ENCODE measurements at places on chromosomes 1 and 21.

- DNase-seq, result no peak
These were observed 609 bp upstream of the ATF3 start for GRCh38 chr1:212607913-212608391.

DNA sequence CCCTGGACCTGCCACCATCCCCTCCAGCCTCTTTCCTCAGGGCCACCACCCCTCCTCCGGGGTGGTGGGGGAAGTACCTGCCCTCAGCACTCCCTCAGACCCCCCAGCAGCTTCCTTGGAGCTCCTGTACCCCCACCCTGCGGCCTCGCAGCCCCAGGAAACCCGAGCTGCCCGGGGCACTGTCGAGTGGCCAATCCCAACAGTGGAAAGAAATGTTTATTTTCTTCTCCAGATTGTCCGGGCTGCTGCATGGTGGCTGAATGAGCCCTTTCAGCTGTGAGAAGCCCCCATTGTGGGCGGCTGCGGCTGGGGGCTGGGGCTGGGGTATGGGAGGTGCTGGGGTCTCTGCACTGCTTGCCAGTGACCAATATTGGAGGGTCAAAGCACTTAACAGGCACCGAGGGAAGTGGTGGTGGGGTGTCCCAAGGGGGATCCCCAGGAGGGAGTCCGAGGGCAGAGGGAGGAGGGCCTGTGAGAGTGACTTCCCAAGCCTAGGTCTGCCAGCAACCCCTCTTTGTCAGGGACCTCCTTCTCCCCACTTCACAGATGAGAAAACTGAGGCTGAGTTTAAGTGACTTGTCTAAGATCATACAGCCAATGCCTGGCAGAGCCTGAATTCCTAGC lies 25.2 kb downstream of the RUNX3 start:
- no peak for DNase-seq

DNA sequence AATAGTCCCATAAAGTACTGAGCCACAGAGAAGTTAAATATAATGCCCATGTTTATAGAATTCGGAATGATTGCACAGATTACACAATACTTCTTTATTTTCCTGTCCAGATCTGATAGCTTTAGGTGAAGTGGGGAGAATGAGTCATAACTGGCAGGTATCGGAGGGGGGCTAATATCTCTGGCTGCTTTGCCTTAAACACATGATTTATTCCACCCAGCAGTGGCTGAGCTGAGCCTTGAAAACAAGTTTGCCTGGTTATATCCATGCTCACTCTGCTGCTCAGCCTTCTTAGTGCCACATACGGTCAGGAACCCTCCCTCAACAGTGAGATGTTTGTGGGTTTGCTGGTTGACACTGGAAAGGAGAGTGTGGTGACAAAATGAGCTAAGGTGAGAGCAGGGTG lies 119.7 kb upstream of the ZNF648 start:
- no peak for DNase-seq

- no peak for DNase-seq
These were observed 367.9 kb upstream of the DUSP10 start for GRCh38 chr1:222109836-222110235.

DNA sequence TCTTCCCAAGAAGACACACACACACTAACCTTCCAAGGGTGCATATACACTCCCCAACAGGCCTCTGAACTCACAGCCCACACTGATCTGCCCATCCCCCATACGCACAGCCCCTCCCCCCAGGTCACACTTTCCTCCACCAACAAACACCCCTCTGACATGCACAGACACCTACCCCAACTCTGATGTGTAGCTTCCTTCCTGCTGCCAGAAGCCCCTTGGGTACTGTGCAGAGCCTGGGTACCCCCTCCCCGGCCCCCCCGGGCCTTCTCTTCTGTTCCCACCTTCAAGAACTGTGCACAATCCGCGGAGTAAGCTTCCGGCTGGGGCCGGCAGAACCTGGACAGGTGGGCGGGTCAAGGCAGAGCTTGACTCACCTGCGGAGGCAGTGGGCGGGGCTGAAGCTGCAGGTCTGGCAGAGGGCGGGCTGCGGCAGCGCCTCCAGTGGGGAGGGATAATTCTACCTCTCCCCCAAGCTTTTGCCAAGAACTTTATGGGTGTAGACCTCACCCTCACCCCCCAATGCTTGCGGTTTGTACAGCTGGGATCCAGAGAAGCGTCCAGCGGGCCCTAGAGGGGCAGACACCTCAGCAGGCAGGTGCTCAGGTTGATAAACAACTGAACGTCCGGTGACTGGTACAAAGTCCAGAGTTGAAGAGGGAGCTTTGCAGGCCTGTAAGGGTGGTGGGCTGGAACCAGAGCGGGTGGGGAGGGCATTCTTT lies at the start of gene C1orf210:
C1orf210 (minus strand) TSS at position 313 of the 722 bp plus-strand sequence. CDS start 2,311 bp downstream, outside the sequence.
- no peak for DNase-seq

GRCh38 chr1:65440915-65441314 lies 20.4 kb downstream of the LEPR start:
- no peak for DNase-seq

GRCh38 chr1:245752561-245752960 lies 597.8 kb downstream of the KIF26B start:
- no peak for DNase-seq

DNA sequence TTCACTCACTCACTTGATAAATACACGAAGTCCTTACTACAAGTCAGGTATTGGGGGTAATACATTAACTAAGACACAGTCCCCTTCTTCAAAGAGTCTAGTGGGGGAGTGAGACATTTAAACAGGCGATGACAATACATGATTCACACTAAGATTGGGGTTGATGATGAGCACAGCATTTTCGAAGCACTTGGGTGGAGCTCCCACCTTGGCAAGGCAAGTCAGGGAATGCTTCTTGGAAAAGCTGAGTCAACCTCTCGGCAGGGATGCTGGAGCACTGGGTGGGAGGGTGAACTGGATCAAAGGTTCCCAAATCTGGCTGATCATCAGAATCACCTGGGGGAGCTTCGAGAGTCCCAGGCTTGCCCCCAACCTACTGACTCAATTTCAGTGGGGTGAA lies 57.9 kb upstream of the ENAH start:
- DNase-seq, result no peak

DNA sequence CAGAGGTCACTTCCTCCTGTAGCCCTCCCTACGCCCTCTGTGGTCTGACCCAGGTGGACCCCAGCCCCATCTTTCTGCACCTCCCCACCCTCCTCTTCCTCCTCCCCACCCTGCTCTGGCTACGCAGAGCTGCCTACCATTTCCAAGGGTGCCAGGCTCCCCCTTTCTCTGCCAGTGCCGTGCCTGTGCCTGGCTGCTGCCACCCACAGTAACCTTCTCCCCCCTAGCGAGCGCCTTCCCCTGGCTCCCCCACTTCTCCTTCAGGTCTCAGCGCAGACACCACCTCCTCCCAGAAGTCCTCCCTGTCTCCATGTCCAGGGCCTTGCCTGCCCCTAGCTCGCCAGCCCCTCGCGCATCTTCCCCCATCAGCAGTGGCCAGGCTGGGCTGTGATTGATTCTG lies 471.5 kb downstream of the PTPRU start:
- no peak for DNase-seq

GRCh38 chr1:225435487-225435886 lies 7.6 kb upstream of the LBR start:
- no peak for DNase-seq

GRCh38 chr1:160746836-160747500 lies 7.9 kb downstream of the SLAMF7 start:
- no peak for DNase-seq

- DNase-seq, result no peak
These were observed 6.6 kb downstream of the IFFO2 start for GRCh38 chr1:18949686-18950400.

DNA sequence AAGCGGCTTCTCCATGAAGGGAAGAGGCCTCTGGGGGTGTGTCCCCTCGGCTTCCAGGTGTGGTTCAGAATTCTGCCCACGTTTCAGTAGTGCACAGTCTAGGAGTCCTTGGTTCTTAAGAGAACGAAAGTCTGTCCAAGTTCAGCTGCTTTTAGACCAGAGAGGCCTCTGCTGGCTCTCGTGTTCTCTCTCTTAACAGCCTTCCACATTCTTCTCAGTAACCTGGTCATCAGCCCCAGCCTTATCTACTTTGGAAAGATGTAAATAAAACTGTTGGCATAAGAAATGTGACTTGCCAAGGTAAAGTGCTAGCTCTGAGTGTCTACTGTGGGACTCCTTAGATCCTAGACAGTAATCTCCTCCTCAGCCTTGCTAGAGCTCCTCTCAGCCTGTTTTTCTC lies 15.3 kb upstream of the STUM start:
- DNase-seq, result no peak

DNA sequence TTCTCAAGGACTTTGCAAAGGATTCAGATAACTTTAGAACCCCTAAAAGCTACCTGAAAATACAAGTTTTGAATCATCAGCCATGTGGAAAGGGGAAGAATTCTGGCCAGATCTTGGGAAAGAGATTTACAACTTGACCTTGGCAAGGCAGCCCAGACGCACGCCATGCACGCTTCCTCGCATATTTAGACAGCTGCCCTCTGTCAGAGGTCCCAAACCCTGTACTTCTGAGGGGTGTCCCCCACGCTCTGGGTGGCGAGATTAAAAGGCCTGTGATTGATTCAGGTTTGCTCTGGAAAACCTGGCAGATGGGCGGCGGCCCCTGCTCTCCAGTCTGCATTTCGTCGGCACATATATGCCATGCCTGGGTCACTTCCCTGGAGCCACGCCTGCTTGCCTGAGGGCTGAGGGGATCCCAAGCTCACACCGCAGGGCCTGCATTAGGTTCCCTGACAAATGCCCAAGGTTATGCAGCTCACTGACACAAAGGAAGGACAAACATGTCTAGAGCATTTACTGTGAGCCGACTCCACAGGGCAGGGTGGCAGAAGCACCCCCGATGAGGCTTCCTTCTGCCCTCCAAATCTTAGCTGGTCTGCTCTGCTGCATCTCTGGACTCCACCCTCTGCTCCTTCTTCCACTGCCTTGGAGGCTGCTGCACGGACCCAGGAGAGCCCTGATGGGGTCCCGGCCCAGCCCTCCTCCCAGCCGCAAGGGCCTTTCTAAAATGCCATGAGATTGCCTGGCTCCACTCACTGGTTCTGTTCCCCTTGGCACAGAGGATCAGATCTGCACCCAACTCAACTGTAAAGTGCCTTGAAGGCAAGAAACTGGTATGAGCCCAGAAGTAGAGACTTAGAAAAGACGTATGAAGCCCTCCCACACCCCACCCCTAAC lies 103.9 kb downstream of the BCAR3 start:
- no peak for DNase-seq

- DNase-seq, result no peak
These were observed 24.6 kb downstream of the PODN start for GRCh38 chr1:53086491-53087070.

DNA sequence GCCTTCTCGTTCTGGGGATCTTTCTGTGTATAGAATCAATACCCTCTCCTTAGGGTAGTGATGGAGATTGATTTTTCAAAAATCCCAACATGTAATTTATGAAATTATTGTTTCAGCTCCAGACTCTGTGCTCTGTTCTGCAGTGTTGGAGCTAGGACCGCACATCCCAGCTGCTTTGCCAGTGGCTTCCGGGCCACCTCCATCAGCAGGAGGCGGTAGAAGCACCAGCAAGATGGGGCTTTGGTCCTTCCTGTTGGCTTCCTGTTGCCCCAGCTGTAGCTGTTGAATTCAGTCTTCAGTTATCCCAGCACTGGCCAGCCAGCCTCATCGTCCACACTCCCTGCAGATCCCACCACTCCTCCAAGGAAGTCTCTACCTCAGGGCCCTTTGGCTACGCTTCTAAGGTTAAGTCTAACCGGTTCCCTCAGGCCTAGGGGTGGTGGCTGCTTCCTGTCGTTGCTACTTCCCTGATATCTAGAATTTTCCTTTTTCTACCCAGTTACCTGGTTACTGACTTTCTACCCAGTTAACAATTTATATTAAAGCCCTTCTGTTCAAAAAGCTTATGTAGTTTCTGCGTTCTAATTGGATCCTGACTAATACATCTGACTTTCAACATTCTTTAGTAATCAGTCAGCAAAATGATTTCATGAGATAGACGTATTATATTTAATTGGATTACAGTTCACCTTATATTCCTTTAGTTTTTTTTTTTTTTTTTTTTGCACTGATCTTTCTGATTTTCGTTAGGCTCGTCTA lies 24.6 kb downstream of the GALNT2 start:
- no peak for DNase-seq

DNA sequence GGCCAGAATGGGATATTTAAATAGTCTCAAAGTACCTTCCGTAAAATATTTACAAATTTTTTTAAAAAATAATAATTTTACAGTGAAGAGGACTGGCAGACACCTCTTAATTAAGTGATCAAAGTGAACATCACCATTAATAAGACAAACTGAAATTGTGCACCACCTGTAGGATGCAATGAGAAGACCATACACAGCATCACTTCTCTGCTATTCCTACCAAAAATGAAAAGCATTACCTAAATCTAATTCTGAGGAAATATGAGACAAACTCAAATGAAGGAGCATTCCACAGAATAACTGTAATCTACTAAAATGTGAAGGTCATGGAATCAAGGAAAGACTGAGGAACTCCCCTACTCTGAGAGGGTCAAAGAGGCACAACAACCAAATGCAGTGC lies 68.2 kb upstream of the PRDX6 start:
- no peak for DNase-seq

DNA sequence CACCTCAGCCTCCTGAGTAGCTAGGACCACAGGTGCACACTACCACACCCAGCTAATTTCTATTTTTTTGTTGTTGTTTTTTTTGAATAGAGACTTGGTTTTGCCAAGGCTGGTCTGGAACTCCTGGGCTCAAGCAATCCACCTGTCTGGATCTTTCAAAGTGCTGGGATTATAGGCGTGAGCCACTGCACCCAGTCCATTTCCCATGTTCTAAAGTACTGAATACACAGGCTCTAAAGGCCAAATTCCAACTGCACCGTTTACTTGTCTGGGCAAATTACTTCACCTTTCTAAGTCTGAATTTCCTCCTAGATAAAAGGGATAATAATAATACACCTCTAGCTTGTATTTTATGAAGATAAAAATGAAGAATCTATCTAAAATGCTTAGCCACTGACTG lies 39.6 kb downstream of the FRRS1 start:
- no peak for DNase-seq

DNA sequence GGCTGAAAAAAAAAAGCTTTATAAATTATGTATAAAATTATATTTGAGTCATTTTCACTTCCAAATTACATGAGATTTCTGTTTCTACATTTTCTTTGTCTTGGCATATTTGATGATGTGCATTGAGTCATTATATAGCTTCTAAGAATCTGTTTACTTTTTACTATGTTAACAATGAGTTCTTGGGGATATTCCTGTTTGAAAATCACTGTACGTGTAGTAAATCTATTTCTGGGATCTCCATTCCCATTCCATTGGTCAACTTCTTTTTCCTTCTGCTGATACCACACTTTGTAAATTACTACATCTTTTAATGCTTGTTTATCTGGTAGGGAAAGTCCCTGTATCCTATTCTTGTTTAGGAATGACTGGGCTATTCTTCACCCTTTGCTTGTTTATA lies 43.6 kb downstream of the TNFRSF9 start:
- no peak for DNase-seq

GRCh38 chr1:176904057-176904751 lies 260.3 kb downstream of the ASTN1 start:
- no peak for DNase-seq

DNA sequence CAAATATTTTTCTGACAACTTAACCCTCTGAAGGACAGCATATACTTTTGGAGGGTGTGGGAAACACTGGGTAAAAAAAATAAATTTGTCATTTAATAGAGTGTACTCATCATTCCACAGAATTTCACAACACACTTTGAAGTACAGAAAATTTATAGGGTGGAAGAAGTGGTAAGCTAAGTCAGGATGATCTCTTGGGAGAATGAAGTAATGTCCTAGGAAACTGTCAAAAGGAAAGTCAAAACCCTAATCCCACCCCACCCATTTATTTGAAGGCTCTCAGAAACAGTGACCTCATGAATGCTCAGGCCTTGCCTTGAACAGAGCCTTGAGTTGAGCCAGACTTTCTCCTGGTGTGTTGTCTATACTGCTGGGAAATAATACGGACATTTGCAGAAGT lies 7.3 kb upstream of the UAP1 start:
- no peak for DNase-seq
